ENCODE measurements at places on chromosomes 5 and 9.
A peak's percentile ranks its signal among the peaks of the same experiment; 100 is the strongest.

DNA sequence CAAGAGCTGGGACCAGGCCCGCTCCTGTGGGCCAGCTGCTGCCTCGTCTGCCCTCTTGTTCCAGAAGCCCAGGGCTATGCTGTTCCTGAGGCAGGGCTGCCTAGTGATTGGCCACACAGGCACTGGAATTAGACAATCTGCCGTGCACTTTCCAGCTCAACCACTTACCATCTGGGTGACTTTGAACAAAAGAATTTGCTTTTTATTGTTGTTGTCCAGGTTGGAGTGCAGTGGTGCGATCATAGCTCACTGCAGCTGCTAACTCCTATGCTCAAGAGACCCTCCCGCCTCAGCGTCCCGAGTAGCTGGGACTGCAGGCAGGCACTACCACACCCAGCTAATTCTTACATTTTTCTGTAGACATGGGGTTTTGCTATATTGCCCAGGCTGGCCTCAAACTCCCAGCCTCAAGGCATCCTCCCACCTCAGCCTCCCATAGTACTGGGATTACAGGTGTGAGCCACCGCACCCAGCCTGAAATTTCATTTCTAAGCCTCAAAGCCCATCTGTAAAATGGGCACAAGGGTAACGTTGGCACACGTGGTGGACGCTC is 1.2 kb upstream of the NEK6 start:
- peak; percentile 81 for DNase-seq

DNA sequence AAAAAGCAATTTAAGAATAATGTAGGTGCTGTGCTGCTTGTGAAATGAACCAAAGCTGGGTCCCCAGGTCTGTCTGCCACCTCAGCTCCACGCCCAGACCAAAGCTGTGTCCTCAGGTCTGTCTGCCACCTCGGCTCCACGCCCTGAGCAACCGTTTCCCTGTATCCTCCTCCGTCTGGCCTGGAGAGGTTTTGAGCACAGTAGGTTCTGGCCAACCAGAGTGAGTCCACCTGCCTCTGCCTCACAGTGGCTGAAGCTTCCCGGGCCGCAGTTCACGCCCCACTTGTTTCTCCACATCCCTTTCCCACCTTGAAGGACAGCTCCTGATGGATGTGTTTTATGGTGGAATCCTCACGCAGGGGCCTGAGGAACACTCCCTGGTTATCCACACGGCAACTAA is 120.5 kb downstream of the ADAMTS2 start:
- no peak for DNase-seq

DNA sequence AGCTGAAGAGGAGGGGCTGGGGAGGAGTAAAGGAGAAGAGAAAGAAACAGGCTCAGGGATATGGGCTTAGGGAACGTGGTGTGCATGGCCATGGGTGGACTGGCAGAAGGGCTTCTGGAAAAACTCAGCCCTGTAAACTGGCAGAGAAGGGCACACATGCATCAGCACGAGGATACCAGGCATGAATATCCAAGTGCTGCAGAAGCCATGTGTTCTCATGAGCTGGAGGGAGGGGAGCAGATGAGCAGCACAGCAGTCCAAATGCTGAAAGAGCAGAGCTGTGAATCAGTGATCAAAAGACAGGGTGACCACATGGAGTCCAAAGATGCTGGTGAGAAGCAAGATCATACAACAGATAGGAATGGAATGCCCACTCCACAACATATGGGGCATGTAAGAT is 72.3 kb downstream of the SEMA5A start:
- DNase-seq = no peak

- DNase-seq = peak; percentile 5
Measured at GRCh38 chr5:165232509-165233028, 1727.2 kb downstream of the MAT2B start.

- no peak for DNase-seq
Measured at GRCh38 chr9:115162946-115163345, 45.0 kb upstream of the TNC start.

GRCh38 chr5:166709691-166710090 is 1581.8 kb upstream of the WWC1 start:
- DNase-seq = no peak

DNA sequence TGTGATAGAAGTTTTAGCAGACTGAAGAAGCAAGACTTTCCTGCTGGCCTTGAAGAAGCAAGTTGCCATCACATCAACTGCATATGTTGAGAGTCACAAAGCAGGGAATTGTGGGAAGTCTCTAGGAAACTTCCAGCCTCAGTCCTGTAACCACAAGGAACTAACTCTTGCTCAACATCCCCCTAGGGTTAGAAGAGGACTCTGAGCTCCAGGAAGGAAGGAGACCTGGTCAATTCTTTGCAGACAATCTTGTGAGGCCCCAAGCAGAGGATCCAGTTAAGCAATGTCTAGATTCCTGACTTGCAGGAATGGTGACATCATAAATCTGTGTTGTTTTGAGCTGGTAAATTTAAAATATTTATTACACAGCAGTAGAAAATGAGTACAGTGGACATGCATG is 18.6 kb upstream of the ZNF366 start:
- no peak for DNase-seq

Data from eye (tissue), 1 donor.